T-helper 2 cell treated with Interferon-gamma antibody and Interleukin-4, amounts not matched to agents 5 μg/mL and 100 μg/mL, for 36 hours (primary cell): ENCODE measurements at places on chromosomes 13 and 19.

GRCh38 chr19:56866538-56866937 is 26.0 kb upstream of the PEG3 start:
- no peak for DNase-seq

GRCh38 chr13:32028711-32029110 is 2.9 kb upstream of the FRY start:
- no peak for DNase-seq

DNA sequence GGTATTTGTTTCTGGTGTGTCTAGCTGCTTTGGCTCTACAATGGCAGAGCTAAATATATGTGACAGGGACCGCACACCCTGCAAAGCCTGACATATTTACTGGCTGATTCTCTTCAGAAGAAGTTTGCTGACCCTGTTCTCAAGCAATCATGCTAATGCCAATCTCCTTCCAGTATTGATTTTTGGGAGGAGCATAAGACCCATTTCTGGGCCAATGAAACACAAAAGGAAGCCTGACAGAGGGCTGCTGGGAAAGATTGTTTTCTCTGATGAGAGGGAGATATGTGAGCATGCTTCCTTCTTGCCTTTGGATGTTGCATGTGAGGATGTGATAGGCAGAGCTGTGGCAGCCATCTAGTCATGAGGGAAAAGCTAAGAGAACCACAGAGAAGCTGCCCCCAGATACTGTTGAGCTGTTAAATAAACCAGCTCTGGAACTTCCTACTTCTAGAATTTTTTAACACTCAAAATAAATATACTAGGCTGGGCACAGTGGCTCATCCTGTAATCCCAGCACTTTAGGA is 31.4 kb upstream of the TPTE2 start:
- DNase-seq, result no peak

DNA sequence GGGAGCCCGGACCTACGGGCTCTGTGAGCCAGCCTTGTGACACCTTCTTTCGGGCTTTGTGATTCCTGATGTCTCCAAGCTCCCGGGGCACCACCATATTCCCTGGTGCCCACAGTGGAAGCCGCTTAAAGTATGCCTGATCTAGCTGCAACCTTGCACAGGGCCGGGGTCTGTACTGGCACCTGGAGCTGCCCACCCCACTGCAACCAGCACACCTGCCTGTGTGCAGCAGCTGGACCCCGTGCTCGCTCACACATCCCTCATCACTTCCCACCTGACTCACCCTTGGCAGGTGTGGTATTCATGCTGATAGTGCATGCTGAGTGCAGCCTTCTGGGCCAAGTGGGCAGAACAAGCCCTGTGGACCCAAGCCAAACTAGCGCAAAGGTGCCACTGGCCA is 1981.1 kb upstream of the PCDH20 start:
- no peak for DNase-seq

GRCh38 chr19:14096272-14096992 is 5.9 kb upstream of the SAMD1 start:
- no peak for DNase-seq

DNA sequence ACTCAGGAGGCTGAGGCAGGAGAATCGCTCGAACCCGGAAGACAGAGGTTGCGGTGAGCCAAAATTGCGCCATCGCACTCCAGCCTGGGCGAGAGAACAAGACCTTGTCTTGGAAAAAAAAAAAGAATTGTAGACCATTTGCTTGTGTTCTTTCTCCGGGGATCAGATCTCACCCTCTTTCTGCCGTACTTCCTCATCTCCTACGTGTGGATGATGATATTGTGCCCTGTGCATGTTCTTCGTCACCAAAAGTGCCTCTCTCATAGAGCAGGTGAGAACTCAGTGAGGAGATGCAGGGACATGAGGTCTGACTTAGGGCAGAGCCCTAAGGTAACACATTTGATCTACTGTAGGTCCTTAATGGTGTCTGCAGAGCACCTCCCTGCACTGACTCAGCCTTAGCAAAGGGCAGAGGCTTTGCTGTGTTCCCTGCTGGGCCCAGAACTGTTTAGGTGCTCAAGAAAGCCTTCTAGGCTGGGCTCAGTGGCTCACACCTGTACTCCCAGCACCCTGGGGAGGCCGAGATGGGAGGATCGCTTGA is 1.3 kb downstream of the APOC2 start:
- DNase-seq, result no peak

DNA sequence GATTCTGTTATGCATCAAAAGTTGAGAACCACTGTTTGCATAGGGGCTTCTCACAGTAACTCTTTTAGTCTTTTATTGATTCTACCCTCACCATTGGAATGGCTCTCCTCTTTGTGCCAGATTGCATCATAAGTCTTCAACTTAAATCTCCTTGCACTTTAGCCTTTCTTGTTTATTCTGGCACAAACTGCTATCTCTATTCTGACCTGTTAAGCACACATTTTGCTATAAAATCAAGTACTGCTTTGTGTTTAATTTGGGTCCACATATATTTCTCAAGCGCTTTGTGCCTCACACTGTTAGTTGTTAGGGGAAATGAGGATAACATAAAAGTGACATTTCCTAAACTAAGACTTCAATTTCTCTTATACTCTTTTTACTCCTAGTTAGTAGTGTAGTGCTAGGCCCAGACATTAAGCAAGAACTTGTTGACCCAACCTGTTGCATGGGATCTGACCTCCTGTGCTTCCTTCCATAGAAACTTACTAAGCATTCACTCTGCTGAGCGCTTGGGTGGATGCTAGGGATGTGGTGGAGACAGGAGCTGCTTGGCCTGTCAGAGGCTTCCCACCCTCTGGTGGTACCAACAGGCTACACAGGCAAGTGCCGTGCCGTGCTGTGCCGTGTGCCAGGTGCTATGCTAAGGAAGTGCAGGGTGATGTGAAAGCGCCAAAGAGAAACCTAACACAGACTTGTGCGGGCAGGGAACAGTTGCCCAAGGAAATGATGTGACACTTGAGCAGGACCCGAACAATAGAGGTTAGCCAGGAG is 1.2 kb downstream of the UTP14C start:
- DNase-seq, result no peak

- DNase-seq, result no peak
Measured at GRCh38 chr13:30037766-30038165, 187.3 kb upstream of the UBL3 start.
